Activated naive CD8-positive, alpha-beta T cell treated with anti-CD3 and anti-CD28 coated beads, Interleukin-2, amount 10 ng/mL, durations not matched to agents 7 days and 5 days (primary cell): ENCODE measurements at places on chromosomes 2 and 18. TPM values are rescaled to one million over a fixed set of nuclear protein-coding genes. Genes with fewer than 3 reads are reported as not detected.

- DNase-seq = no peak
Measured at GRCh38 chr2:156955701-156956100, 301.8 kb upstream of the GALNT5 start.

DNA sequence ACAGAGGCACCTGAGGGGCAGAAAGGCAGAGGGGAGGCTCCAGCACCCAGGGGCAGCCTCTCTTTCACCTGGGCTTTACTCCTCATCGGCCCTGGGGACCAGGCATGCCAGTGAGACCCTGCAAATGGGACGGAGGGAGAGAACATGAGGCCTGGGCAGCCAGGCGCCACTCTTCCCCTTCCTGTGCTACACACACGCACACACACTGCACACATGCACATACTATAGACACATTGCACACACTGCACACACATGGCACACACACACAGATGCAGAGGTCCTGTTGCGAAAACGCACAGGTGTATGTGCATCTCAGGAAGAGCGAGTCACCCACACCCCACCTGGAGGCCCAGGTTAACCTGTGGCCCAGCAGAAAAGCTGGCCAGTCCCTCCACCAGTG, 3.4 kb upstream of the RAB6D start:
- DNase-seq = no peak

DNA sequence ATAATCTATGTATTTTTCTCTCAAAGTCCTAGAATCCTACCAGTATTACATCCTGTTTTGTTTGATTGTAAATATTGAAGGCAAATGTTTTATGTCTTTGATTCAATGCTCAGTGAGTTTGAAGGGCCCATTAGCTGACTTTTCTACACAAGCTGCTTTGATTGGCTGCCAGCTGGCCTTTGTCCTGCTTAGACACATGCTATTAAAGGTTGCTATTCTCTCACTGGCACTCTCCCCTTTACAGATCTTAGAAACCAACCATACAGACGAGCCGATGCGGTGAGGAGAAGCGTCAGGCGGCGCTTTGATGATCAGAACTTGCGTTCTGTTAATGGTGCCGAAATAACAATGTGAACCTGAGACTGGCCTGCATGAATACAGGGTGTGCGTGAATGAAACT, 69.7 kb downstream of the PRPF40A start:
- no peak for DNase-seq

- DNase-seq = no peak
Measured at GRCh38 chr2:53476834-53477233, 290.8 kb upstream of the CHAC2 start.

DNA sequence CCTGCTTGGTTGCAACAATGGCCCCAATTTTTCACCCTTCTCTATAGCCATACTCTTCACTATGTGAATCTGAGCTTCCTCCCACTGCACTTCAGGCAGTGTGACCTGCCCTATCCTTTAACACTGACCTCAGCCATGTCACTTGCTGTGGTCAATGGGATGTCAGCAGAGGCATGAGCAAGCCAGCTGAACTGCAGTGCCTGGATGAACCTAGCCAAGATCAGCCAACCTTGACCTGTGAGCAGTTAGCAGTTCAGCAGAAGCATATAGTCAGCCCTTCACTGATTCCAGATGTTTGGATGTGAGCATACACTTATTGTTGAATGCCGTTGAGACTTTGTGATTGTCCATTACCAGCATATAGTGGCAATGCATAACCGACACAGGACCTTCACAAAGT, 63.4 kb upstream of the BOD1L2 start:
- no peak for DNase-seq

GYPC gene
- total RNA-seq = 137 TPM

- no peak for DNase-seq
Measured at GRCh38 chr2:121944072-121944831, 188.8 kb downstream of the TSN start.

GPR55 gene
- 18.8 TPM for total RNA-seq

PCARE gene
- not detected for total RNA-seq

SP5 gene
- total RNA-seq = not detected
